ENCODE measurements at places on chromosomes 5 and 9.
A peak's percentile ranks its signal among the peaks of the same experiment; 100 is the strongest.

DNA sequence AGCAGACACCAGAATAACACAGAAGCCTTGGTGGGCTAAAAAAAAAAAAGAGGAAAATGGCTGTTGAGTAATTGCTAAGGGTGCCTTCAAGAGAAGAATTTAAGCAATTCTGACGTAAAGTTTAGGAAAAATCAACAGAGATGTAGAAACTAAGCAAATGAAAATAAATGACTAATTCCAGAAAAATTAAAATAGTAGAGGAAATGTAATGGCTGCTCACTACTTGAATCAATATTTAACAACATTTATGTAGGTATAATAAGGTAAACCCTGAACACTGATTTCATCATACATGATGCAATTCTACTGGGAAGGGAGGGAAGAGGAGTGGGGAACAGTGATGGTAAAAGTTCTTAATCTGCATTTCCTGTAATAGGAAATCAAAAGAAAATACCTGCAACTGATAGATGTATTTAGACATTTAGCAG, 41.4 kb downstream of the PUM3 start:
- no peak for DNase-seq

DNA sequence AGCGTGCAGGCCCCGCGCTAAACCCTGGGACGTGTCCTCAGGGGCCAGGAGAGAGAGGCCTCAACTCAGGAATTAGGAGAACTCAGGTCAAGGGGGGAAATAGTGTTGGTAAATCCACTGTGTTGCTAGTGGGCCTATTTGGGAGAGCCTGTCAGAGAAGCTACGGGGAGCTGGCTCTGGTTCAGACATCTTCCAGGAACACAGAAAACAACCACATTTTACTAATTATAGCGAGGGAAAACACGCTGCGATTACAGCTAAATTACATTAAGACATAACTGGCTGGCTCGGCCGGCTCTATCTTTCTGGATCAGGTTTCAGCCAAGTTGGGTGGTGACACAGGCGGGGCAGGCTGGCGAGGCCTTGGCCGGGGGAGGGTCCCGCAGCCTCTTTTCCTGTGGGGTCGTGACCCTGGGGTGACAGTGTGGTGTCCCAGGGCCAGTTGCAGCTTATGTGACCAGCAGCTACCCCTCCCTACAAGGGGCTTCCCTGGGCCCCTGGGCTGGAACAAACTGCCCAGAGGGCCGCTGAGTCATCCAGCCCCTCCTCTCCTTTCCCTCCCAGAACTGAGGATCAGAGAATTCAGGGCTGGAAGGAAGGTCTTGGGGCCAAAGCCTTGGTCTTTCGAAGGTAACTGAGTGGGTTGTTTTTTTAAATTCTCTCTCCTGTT, 75.1 kb downstream of the FGF18 start:
- no peak for DNase-seq

GRCh38 chr5:58983526-58984452, 400.9 kb downstream of the RAB3C start:
- no peak for DNase-seq

- no peak for DNase-seq
Observed at GRCh38 chr9:132991351-132992300, 13.1 kb downstream of the GFI1B start.

DNA sequence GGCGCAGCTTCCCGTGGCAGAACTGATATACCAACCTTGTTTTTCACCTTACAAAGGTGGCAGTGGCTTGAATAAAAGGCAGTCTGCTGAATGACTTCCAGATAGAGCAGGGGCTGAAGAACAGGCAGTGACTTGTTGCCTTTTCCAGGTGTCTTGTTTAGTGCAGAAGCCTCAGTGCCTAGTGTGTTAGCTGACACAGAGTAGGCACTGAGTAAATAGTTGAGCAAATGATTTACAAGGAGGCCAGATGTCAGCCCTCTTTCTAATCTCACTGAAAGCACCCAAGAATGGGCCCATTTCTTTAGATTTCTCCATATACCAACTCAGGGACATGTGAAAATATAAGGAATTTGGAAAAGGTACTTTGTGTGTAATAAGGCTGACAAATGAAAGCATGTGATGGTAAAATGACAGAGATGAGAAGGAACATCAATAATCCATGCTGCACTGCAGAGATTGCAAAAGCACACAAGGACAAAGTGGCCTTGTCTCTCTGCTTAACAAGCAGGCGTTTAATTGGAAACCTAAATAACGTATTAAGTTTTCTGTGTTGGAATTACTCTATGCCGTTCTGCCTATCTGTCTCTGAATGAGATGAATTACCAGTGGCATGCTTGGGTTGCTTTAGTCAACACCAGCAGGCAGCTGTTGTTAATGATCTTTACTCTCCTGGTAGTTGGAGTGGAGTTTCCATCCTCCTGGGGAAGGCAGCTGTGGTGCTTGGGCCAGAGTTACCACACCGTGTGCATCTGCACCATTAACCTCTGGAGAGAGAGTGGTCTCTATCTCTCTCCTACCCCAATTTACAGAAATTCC, 360.1 kb upstream of the C9orf72 start:
- no peak for DNase-seq

DNA sequence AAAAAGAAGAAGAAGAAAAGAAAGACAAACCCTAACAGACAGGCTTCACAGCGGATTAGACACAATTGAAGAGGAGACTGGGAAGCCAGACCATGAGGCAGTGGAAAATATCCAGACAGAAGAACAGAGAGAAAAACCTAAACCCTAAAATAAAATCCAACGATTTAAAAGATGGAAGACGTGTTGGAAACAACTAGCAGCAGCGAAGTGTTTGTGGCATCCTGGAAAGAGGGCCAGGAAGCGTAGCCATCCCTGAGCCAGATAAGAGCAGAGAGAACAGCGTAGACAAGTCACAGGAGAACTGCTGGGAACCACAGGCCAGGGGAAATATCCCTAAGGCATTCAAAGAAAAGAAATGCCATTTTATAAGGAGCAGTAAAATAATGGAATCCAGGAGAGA, 39.7 kb upstream of the NKD2 start:
- no peak for DNase-seq

- no peak for DNase-seq
Observed at GRCh38 chr5:1011741-1012312, 3.2 kb downstream of the NKD2 start.

DNA sequence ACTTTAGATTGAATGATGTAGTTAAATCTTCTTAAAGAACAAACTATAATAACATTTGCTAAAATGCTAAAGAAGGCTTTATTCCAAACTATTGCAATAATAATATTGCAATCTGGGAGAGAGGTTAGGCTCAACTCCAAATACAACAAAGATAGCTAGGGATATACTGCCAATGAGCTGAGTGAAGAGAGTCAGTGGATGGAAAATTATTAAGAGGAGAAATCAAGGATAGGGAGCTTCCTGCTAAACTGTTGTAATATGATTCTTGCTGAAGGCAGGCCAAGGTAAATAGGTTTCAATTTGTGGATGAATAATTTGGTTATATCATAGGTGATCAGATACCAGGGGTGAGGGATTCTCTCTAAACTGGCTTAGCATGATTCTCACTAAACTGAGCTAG, 1651.5 kb downstream of the EFNA5 start:
- DNase-seq, result no peak

DNA sequence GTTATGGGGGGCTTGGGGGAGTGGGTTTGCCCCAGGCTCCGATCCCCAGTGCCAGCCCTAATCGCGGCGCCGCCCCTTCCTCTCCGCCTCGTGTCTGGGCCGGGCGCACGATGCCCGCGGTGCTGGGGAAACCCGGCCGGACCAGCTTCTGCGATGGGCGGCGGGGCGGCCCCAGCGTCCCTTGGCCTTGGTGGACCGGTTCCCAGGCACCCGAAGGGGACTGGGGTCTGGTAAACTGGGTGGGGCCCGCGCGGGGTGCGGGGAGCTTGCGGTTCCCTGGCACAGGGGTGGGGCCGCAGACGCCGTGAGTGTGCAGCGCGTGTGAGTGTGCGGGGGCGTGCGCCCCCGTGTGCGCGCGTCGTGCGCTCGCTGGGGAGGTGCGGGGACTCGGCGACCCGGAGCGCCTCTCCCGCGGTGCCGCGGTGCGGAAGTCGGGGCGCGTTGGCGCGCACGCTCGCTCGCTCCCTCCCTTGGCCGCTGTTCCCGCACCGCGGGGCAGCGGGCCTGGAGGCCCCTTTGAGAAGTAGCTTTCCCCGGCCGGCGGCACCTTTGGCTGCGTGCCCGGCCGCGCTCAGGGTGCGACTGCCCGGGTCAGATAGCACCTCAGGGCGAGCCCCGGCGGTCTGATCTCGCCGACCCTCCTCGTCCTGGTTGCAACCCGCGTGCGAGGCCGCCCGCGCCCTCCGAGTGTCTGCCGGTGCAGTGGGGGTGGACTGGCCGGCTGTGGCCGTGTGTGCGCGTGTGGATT, 568 bp downstream of the MACIR start:
- DNase-seq, result peak; percentile 35

DNA sequence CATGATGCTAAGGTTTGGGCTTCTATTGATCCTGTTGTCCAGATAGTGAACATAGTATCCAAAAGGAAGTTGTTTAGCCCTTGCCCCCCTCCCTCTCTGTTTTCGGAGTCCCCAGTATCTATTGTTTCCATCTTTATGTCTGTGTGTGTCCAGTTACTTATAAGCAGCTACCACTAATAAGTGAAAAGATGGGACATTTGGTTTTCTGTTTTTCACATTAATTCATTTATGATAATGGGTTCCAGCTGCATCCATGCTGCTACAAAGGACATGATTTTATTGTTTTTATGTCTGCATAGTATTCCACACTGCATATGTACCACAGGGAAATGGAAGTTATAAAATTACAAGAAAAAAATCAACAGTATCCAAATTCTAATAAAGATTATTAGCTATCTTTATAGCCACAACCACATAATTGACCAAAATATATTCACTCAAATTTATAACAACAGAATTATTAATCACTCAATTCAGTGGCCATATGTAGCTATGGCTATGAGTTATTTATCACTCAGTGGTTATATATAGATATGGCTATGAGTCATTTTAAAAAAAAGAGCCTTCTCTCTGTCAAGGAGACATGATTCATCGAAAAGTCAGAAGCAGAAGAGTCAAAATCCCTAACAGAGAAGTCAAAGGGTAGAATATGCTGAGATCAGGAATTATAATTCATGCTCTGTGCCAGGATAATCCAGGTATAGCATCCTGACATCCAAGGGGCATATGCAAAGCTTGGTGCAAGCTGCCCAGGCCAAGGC, 367.5 kb downstream of the DEPDC1B start:
- no peak for DNase-seq

DNA sequence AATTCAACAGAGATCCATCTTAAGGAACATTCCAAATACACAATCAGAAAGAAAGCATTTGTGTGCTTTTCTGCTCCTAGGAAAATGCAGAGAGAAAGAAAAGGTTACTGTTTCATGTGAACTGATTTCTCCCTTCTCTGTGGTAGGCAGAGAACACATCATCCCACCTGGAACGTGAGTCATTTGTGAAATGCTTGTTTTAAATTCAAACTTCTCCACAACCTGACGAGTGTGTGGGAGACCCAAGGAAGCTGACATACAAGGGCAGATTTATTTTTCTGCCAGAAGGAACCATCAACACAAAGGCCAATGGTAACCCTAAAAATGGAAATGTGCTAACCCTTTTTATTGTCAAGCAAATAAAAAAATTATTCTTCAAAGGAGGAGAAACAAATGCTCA, 156.4 kb downstream of the EFNA5 start:
- DNase-seq, result no peak

GRCh38 chr9:84697509-84698114, 28.1 kb downstream of the NTRK2 start:
- DNase-seq, result peak; percentile 2

- no peak for DNase-seq
Observed at GRCh38 chr9:2924380-2924768, 80.5 kb upstream of the PUM3 start.

DNA sequence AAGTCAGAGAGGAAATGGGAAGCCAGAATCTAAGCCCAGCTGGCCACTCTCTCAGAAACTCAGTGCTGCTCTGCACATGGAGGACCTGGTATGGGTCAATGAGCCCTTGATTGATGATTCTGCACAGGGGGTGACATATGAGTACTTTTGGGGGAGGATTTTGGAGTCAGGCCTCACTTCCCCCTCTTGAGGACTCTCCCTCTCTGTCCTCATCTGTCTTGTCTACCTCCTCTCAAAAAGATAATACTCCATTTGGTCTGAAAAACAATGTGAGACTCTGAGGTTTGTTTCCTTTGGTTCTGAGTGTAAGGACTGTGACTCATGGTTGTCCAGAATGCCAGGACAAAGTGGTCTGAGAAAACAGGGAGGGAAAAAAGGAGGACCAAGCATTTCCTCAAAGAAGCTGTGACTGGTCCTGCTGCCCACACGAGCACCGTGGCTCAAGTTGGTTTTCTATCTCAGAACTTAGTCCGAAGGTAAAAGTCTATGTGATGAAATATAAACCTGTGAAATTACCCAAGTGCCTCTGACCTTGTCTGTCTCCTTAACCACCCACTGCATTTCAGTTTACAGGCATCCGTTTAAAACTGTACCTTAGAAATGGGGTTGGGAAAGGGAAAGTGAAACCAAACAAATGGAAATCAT, 11.1 kb downstream of the TTC39B start:
- no peak for DNase-seq

GRCh38 chr9:129278391-129279237, 100.6 kb upstream of the IER5L start:
- no peak for DNase-seq

DNA sequence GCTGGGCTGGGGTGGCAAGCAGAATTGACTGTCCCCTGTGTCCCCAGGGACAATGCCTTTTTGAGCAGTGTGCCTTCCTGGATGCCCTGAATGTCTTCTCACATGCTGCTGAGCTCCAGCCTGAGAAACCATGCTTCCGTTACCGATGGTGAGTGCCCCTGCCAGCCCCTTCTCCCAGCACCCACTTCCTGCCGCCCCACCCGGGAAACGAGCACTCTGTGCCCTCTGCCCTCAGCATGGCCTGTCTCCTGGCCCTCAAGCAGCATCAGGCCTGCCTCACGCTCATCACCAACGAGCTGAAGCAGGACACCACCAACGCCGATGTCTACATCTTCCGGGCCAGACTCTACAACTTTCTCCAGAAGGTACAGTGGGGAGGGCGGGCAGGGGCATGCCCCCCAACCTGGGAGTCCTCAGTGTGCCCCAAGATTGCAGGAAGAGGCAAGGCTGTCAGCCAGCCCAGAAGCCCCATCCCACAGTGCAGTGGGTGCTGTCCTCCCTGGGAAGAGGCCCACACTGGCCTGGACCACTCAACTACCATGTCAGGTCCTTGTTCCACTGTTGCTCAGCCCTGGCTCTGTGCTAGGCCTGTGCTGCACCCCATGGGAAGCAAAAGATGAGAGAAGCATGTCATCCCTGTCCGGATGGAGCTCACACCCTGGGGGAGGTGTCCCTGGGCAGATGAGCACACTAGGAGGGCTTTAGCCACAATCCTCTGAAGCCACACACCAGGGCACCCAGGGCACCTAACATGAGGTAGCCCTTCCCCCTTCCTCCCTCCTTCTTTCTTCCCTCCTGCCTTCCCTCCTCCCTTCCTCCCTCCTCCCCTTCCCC, 4.4 kb downstream of the TTC16 start:
- no peak for DNase-seq

DNA sequence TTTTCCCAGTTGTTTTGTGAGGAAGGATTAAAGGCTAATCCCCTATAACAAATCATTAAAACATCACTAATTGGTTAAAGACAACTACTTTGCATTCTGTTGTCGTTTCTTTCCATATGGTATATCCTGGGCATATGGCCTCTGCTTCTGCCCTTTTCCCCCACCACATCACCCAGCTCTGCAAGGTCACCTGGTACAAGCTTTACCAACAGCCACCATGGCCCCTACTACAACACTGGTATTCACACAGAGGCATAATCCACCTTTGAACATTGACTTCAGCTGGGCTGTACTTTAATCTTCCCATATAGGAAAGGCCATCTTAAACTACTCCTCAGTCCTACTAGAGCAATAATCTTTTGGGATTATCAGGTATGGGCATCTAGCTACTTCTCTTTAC, 866.1 kb downstream of the TLE4 start:
- DNase-seq, result no peak

- no peak for DNase-seq
Observed at GRCh38 chr5:87746891-87747377, 334.2 kb upstream of the CCNH start.
